Urinary bladder (tissue), 4 donors: ENCODE measurements at places on chromosomes 7 and 10. TPM values are rescaled to one million over a fixed set of nuclear protein-coding genes. Genes with fewer than 3 reads are reported as not detected.

- DNase-seq: no peak
These were observed 434.9 kb downstream of the ADRA2A start for GRCh38 chr10:111511751-111512150.

DNA sequence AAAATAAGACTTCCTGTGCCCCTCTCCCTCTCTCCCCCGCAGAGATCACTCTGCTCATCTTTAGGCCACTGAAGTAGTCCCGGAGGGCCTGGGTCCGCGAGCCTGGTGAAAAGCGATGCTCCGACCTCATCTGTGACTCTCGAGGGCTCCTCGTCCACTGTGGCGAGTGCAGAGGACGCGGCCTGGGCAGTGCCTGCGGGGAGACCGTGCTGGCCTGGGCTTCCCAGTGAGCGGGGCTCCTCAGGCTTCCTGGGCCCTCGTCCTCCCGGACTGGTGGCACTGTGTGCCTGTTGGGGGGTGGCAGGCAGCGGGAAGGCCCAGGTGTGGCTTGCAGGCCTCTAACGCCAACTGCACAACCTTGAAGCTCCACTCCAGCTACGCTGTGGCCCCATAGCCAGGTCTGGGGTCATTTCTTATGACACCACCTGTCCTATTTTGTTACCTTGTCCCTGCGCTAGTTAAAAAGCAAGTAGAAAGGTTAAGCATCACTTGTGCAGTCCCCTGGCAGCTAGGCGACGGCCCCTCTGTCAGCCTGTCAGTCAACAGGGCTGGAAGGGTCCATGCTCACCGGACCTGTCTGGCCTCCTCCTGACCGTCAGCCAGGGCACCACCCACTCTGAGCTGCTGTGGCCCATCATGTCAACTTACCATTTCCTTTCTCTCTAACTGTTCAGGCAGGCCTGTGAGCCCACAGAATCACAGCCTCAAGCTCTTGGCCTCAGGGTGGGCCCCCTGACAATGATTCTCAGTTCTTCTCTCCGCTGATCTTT, 20.5 kb downstream of the MNX1 start:
- DNase-seq: no peak

Gene GPR15LG
- polyA plus RNA-seq: 18.6 TPM

Gene PRKG1
- 17.1 TPM for polyA plus RNA-seq

Gene TMEM273
- 27.3 TPM for polyA plus RNA-seq

Gene LIPM
- polyA plus RNA-seq: not detected

Gene ELFN1
- 3.2 TPM for polyA plus RNA-seq
